ENCODE measurements at places on chromosomes 1 and 21.

DNA sequence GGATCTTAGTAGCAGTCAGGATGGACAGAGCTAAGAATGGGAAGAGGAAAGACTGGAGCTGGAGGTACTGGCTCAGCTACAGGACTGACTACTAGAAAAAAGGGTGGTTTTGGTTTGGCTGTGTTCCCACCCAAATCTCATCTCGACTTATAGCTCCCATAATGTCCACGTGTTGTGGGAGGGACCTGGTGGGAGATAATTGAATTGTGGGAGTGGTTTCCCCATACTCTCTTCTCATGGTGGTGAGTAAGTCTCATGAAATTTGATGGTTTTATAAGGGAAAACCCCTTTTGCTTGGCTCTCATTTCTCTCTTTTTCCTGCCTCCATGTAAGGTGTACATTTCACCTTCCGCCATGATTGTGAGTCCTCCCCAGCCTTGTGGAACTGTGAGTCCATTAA, 466.5 kb upstream of the DEPDC1 start:
- no peak for DNase-seq

DNA sequence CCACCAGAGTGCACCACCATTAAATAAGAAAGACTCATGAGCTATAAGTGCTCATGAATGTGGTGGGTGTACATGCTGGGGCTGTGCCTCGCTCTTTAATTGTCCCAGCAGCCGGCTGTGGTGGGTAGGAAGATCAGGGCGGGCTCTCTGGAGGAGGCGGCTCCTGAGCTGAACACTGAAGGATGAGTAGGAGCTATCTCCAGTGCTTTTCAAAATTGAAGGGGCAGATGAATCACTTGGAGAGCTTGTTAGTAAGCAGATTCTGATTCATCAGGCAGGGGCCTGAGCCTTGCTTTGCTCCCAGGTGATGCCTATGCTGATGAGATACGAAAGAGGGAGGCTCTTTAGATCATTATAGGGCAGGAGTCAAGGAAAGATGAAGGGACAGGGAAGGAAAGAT, 54.1 kb downstream of the ETS2 start:
- no peak for DNase-seq

DNA sequence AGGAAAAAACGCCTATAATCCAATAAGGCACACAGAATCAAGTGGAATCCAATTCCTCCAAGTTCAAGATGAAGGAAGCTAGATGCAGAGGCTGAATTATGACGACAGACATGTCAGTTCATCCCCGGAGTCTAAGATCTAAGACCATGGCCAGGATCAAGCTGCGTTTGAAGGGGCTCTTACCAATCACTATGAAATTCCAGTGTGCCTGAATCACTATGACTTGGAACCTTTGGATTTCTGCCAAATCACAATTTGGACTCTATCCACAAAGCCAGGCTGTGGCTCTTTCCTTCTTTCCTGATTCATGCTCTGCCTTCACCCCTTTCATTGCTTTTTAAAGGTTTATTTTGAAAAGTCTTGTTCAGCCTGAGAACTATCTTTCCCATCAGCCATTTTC, 17.1 kb downstream of the OLIG2 start:
- DNase-seq, result no peak

DNA sequence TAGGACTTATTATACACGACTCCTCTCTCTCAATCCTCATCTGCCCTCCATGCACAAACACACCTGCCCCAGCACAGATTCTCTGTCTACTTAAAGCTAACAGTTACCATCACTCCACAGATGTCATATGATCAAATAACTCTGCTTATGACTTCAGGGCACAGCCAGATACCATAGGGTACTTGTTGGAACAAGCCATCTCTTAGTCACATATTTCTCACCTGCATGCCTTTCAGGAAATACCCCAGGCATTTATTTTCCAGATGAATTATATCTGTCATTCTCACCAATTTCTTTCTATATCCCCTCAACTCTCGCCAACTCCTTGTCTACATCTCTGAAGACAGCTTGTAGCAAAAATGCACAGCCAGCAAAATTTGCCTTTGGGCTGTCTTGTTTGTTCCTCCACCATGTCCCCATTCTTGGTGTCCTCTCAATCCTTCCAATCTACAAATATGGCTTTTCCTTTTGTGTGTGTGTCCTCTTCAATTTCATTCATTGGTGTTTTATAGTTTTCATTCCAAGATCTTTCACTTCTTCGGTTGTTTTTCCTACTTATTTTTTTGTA, 353.9 kb upstream of the CAMK1G start:
- no peak for DNase-seq
